ENCODE measurements at places on chromosomes 11 and 22.

GRCh38 chr11:61149624-61150615 lies 11.3 kb downstream of the VPS37C start:
- no peak for DNase-seq

- no peak for DNase-seq
Observed at GRCh38 chr11:44083906-44084305, 11.6 kb upstream of the EXT2 start.

DNA sequence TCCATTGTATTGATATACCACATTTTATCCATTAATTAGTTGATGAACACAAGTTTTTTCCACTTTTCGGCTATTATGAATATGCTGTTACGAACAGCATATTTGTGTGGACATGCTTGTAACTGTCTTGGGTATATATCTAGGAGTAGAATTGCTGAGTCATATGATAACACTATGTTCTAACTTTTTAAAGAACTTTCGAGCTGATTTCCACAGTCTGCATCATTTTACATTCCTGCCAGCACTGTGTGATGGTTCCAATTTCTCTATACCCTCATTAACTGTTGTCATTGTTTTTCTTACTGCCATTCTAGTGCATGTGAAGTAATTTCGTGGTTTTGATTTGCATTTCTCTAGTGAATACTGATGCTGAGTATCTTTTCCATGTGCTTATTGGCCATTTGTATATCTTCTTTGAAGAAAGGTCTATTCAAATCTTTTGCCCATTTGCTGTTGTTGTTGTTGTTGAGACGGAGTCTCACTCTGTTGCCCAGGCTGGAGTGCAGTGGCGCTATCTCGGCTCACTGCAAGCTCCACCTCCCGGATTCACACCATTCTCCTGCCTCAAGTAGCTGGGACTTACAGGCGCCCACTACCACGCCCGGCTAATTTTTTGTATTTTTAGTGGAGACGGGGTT lies 7.4 kb upstream of the RCE1 start:
- DNase-seq: no peak

DNA sequence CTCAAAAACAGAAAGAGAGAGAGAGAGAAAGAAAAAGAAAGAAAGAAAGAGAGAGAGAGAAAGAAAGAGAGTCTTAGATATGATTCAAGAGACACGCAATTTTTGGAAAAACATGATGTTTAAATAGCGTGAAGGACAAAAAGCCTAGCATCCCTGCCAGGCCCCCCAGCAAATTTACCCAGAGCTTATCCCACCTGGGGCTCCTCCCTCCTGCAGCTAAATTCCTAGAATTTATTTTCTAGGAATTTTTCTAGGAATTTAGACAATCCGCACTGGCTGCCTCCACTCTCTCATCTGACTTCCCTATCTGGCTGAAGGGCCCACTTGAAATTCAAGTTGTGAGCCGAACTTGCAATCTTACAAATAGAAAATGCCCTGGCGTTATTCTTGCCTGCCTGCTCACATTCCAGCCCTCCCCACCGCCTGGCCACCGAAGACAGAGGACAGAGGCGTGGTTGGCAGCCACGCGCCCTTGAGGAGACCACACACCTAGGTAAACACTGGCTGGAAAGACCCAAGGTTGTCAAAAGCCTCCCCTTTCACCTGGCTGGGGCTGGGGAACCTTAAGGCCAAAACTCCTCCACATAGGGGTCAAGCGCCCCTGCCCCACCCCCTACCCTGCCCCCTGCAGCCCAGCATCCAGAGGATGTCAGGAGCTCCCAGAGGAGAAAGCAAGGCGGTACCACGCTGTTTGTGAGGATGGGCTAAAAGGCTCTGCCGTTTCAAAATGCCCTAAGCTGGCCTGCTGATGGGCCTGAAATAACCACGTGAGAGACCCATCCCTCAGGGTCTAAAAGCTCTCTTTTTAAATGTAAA lies 42.2 kb downstream of the AHNAK start:
- no peak for DNase-seq

- no peak for DNase-seq
Observed at GRCh38 chr11:96303064-96303463, 39.9 kb downstream of the MAML2 start.

- no peak for DNase-seq
Observed at GRCh38 chr11:32154275-32154674, 63.4 kb downstream of the RCN1 start.

- DNase-seq: no peak
Observed at GRCh38 chr11:111571829-111572501, 30.3 kb upstream of the SIK2 start.

GRCh38 chr11:86355256-86355655 lies 19.4 kb upstream of the CCDC81 start:
- no peak for DNase-seq

- no peak for DNase-seq
Observed at GRCh38 chr11:120144501-120144900, 6.6 kb upstream of the TRIM29 start.

DNA sequence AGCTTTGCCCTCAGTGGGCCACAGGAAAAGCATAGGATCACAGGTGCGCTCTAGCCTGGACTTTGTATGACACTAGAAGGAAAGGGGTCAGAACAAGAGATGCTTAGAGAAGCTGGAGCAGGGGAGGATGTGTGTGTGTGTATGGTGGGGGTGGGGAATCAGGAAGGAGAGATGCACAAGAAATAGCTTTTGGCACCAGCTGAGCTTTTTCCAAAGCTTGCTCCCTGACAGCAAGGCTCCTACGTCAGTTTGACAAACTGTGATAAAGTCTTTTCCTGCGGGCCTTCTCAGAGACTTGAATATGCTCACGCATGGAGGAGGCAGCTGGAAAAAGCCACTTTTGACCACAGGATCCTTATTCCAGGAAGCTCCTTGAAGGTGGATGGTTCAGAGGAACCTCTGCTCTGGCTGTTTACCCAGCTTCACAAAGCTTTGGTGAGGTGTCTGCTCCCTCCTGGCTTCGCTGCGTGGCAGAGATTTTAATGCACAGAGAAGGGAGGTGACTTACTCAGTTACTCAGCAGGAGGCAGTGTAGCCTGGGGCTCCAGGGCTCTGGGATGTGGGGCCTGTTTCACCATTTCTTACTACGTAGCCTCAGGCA lies 3.9 kb downstream of the CDC42EP1 start:
- no peak for DNase-seq
